DMS 273 treated with DMSO at 0.1 percent for 48 hours (cell line): ENCODE measurements at places on chromosomes 1 and 21.

DNA sequence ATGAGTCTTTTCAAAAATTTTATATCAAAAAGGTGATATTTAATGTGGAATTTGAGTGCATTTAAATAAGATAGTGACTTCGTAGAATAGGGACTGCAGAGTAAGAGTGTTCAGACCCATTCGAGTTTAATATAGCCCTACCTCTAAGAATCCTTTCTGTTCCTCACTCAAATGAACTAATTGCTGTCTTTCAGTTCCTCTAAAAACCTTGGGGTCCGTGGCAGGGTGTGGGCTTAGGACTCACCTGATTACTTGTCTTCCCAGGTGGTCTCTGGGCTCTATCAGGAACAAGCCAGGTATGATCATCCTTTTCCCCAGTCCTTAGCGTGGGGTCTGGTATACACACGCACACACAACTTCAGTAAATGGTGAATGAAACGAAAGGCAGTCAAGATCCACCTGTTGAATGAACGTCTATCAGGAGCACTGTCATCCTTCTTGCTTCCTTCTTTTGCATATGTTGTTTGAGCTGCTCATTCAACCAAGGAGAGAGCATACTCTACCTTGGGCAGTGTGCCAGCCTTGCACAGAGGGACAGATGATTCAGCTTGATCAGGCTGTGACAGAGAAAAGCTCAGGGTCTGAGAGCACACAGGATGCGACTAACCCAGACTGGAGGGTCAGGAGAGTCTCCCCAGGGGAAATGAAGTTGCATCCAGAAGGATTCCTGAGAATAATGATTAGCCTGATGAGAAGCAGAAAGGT lies 1.2 kb upstream of the RNF11 start:
- DNase-seq, result peak; percentile 63

DNA sequence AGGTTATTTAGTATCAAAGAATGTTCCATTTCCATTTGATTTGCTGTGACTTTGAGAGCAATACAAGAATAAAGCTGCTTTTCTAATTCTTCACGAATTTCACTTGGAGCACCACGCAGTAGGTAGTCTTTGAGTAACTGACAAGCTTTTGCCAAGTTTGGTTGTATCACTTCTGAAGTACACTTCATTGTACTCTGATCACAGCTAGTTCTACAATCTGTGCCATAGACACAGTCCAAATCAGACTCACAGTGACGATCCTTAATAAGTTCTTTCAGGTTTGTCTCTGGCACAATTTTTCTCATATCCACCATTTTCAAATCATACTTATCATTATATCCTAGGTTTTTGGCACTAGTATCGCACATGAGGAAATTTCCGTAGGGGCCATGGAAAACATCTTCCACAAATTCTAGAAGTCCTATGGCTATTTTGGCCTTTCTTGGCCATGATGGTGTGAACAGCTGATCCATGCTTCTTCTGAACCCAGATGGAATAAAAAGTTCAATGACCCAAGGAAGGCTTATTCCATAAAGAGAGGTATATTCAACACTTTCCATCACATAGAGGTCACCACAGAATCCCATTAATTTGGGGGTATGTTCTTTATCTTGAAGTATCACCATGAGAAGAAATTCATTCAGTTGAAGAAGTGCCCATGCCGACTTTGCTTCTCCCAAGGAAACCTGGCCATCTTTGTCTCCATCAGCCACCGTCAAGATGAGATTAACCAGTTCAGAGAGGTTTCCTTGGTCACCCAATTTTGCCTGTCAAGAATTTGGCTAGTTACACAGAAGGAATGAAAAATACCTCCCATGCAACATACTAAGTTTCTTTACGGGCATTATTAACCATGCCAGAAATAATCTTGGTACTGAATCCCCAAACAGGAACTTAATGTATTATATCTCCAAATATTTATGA lies 11.9 kb downstream of the RPL5 start:
- DNase-seq, result no peak

DNA sequence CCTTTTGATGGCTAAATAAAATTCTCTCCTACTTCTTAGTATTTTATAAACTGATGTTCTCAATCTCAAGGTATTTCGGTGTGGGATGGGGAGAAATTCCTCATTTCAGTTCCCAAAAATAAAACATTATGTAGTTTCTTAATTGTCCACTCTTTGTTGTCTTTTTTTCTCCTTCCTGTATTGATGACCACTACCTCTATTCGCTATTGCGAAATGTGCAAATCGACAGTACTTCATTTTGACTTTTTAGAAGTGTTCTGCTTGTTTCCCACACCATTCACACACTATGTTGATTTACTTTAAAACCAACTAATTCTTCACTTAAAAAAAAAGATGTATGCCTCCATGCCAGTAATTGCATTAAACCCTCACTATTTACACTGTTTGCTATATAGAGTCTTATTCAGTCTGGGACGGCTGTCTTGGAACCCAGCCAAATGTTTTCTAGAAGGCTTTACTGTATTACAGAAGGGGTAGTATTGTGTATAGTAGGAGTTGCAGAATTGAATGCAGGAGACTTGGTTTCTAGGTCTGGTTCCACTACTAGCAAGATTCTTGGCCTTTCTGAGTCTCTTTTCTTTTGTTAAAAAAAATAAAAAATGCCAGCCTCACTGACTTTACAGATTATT lies 5.6 kb downstream of the RNF2 start:
- no peak for DNase-seq

GRCh38 chr1:9246841-9247785 lies 12.5 kb downstream of the H6PD start:
- DNase-seq, result no peak

- peak; percentile 58 for DNase-seq
Observed at GRCh38 chr1:31762726-31763670, 1.1 kb downstream of the ADGRB2 start.

- peak; percentile 8 for DNase-seq
Observed at GRCh38 chr1:203425663-203425975, 50.0 kb upstream of the PRELP start.

- DNase-seq, result no peak
Observed at GRCh38 chr1:242477944-242478343, 46.6 kb downstream of the PLD5 start.

- peak; percentile 22 for DNase-seq
Observed at GRCh38 chr1:114154146-114154962, 685 bp upstream of the SYT6 start.

DNA sequence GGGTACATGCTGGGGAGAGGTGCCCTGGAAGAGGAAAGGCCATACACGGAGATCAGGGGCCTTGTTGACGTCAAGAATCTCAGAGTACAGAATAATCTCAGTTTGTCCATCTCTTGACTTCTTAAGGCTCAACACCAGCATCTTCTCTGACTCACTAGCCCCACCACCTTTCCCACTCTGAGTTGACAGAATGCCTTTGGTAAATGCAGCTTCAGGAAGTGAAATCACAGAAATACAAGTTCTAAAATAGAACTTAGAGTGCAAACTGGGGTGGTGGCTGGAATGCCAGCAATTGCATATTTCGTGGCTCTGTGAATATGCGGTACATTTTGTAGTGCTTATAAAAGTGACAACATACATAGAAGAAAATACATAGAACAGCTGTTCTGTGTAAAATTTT lies 1.6 kb downstream of the COG2 start:
- DNase-seq, result no peak
